ENCODE measurements at places on chromosomes 3 and 15.

DNA sequence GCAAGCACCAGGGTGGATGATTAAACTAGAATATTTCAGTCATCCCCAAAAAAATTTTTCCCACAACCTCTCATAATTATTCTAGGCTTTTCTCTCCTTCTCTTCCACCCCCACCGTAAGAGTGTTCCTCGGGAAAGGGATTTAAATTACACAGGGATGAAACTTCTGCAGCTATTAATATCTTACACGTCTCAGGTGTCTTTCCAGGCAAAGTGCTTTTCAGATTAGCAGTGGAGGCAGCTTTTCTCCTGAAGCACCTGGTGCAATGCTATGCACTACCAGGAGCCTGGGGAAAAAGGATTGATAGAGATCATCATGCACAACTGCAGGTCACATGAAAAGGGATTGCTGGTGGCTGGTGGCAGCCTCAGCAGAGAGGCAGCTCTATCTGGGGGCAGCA is 250.4 kb downstream of the NTRK3 start:
- no peak for DNase-seq

DNA sequence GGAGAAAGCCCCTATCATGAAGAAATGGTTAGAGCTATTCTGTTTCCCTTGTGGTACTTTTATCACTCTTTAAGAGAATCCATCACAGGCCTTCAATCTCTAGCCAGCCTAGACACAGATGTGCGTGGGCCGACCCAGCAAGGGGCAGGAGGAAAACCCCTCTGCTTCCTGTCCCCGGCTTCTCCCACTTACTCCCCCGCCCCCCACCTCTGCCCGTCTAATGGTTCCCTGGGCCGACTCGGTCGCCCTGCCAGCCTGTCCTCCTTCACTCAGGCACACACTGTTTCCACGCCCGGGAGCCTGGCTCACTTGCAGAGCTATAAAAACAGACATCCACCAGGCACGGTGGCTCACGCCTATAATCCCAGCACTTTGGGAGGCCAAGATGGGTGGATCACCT is 58.3 kb upstream of the TFRC start:
- DNase-seq = no peak

- no peak for DNase-seq
Observed at GRCh38 chr15:99169769-99170311, 65.0 kb downstream of the SYNM start.

- no peak for DNase-seq
Observed at GRCh38 chr3:169865176-169865767, 4.5 kb downstream of the LRRC31 start.

DNA sequence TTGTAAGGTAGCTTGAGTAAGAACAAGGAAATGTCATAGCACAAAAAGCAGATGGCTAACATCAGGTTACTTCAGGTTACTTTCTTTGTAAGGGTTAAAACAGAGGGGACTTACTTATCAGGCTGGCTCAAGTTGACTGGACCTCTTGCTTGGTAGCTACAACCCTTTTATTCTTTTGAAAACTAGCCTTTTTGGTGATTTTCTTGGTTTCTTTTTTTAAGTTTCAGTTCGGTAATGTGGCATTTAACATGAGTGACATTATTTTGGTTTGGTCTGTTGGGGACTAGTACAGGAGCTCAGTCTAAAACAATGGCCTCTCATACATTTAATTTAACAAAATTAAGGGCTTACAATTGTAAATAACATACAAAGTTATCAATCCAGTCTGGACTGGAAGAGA is 621.4 kb downstream of the OTOL1 start:
- DNase-seq = no peak

DNA sequence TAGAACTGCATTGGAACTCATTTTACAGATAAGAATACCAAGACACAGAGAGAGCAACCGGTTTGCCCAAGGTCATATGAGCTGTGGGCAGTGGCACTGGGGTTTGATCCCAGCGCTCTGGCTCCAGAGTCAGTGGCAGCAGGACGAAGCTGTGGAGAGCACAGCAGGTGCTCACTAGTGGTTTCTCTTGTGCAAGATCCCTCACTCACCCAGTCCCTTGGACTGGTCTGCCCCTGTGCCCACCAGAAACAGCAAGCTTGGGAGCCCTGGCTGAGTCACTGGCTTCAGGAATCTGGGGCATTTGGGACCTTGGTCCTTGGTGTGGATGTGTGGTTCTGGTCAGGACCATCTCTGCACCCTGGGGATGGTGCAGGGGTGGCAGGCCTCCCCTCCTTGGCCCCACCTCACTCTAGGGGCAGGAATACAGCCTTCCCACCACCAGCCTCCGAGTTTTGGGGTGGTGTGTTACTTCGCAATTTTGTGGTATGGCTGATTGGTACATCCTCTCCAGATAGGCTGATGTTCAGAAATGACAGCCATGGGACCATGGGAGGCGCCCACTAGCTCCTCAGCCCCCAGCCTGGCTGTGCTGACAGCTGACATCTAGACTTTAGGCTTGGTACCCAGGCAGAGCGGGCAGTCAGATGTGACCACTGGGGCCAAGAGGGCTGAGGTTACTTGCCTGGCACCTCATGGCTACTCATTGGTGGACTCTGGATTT is 104.6 kb downstream of the LSM3 start:
- DNase-seq = no peak

GRCh38 chr15:63104727-63105126 is 16.9 kb upstream of the LACTB start:
- no peak for DNase-seq

- DNase-seq = no peak
Observed at GRCh38 chr3:124057420-124057819, 65.5 kb upstream of the ROPN1 start.

GRCh38 chr15:67735896-67736295 is 89.4 kb upstream of the SKOR1 start:
- no peak for DNase-seq

- DNase-seq = no peak
Observed at GRCh38 chr15:84914909-84915605, 30.6 kb downstream of the SLC28A1 start.

GRCh38 chr3:138097192-138098172 is 17.9 kb downstream of the DZIP1L start:
- DNase-seq = no peak

DNA sequence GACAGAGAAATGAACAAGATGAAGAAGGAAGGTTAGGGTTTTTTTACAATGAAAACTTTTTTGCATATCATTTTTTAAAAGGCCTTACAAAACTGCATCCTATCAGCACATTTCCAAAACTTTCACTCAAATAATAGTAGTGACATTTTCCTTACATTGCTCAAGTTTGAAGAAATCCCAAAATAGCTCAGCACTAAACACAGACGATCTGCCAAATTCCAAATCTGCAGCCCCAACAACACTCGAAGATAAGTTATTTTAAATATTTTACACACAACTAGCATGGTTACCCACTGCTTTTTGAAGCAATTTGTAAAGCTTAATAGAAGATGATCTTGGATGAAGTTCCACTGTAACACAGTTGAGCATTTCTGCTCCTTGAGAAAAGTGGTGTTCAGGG is 535.6 kb upstream of the ALCAM start:
- DNase-seq = no peak

GRCh38 chr3:17336291-17336690 is 406.1 kb downstream of the TBC1D5 start:
- DNase-seq = no peak

GRCh38 chr3:11563865-11564185 is 79.9 kb downstream of the VGLL4 start:
- no peak for DNase-seq

- no peak for DNase-seq
Observed at GRCh38 chr15:56886363-56886931, 32.0 kb upstream of the TCF12 start.

DNA sequence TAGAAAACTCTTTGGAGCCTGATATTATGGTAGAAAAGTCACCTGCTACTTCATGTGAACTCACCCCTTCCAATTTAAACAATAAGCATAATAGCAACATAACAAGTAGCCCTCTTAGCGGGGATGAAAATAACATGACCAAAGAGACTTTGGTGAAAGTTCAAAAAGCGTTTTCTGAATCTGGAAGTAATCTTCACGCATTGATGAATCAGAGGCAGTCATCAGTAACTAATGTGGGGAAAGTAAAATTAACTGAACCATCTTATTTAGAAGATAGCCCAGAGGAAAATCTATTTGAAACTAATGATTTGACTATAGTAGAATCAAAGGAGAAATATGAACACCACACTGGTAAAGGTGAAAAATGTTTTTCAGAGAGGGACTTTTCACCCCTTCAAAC is 5.1 kb upstream of the SCG5 start:
- DNase-seq = no peak

DNA sequence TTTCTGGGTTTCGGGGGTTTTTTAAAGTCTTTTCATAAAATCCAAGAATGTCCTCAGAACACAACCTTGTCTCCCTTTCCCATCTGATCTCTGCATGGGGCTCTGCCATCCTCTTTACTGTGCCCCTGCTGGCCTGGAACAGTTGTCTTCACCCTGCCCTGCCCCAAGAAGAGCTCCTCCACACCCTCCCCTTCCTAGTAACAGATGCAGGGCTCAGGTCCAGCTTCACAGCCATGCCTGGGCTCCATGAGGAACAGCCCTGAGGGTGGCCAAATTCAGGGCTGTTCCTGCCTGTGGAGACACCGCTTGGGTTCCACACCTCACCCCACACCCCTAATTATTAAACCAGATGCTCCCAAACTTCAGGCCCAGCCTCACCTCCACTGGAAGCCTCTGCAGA is 12.9 kb upstream of the ULK3 start:
- DNase-seq = no peak

- no peak for DNase-seq
Observed at GRCh38 chr3:117510396-117510795, 800.8 kb downstream of the TUSC7 start.

DNA sequence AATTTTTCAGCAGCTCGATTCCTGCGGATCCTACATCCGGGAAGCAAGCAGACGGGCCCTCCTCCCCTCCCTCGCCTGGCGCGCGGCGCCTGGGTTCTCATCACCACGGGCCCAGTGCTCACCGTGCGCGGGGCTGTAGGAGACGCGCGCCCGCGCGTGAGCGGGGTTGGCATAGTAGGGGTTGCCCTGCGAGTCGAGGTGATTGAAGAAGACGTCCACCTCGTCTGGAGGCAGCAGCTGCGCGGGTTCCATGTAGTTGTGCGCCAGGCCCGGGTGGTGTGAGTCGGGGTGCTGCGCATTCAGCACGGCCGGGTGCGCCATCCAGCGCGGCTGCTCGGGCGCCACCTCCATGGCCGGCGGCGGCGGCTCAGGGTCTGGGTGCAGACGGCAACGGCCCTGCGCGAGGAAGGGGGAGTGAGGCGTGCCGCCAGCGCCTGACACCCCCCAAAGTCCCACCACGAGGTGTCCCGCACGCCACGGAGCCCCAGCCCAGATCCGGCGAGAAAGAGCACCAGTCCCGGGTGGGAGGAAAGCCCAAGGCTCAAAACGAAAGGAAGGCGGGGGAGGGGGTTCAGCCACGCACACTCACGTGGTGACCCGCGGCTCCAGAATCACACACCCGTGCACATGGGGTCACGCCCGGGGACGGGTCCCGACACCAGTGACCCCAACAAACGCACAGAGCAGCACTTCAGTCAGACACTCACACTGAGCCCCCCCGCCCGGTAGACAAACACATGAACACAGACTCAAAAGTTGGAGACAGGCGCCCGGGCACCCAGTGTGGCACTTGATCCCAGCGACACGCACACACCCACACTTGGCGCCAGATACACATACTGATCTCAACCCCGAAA is 6.1 kb downstream of the GATA2 start:
- DNase-seq = no peak

DNA sequence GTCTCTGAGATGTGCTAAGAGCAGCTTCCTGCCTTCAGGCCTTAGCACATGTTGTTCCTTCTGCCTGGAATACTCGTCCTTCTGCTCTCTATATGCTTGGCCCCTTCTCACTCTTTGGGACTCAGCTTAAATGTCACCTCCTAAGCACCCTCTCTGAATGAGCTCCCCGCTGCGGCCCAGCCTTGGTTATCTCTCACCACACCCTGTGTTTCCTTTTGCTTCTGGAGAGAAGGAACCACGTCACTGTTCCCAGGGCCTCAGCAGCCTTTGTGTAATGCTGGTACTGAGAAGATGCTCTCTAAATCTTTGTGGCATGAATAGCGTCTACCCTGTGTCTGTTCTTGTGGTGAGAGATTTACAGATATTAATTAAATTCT is 2.2 kb downstream of the FAH start:
- peak; percentile 76 for DNase-seq

- no peak for DNase-seq
Observed at GRCh38 chr15:93245661-93246042, 156.6 kb upstream of the RGMA start.

- DNase-seq = no peak
Observed at GRCh38 chr3:74510261-74510818, 104.1 kb downstream of the CNTN3 start.

GRCh38 chr15:51079226-51079625 is 15.5 kb downstream of the TNFAIP8L3 start:
- DNase-seq = no peak

GRCh38 chr3:9404680-9405079 is 7.3 kb downstream of the SETD5 start:
- DNase-seq = no peak

DNA sequence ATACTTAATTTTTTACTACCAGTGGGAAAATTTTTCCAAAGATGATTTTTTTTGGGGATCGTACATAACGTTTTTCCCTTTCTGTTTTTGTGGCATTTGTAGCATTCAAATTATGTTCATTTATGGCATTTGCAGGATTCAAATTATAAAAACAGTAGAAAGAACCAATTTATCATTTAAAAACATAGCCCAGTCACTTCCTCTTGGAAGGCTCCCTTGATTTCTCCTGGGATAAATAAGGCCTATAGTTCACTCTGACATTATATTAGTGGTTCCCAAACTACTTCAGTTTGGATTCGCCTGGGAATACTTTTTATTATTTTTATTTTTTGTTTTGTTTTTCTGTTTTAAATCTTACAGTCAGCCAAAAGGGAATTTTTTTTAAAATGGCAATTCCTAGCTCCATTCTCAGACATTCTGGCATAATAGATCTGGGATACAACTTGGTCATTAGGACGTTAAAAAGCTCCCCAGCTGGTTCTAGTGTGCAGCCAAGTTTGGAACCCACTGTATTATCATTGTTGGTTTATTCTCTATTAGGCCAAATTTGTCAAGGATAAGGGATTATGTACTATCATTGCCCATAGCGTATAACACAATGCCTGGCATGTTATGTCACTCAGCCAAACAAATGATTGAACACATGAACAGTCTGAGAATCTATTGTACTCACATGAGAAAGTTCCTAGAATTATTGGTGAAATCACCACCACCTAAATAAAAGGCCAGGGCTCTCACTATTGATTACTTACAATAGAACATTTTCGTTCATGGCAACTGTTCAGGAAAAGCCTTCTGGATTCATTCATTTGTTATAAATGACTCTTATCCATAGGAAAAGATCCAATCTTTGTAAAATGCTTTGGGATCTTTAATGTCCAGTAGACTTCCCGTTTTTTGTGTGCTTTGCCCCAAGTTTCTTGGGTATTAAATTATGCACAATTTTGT is 28.9 kb downstream of the RARB start:
- no peak for DNase-seq

- DNase-seq = no peak
Observed at GRCh38 chr15:45113380-45113990, 487 bp downstream of the DUOX2 start.

- DNase-seq = no peak
Observed at GRCh38 chr3:141266797-141267555, 35.4 kb downstream of the PXYLP1 start.

- DNase-seq = no peak
Observed at GRCh38 chr3:114411811-114412803, 118.3 kb downstream of the TIGIT start.

GRCh38 chr15:38565287-38565670 is 665 bp upstream of the RASGRP1 start:
- no peak for DNase-seq

- no peak for DNase-seq
Observed at GRCh38 chr3:133138017-133138416, 99.8 kb downstream of the TMEM108 start.

- no peak for DNase-seq
Observed at GRCh38 chr3:141021261-141021660, 29.9 kb upstream of the SPSB4 start.
